ENCODE measurements at places on chromosomes 5 and 9. TPM values are rescaled to one million over a fixed set of nuclear protein-coding genes. Genes with fewer than 3 reads are reported as not detected.

- no peak for DNase-seq
These were observed 998 bp downstream of the SLC23A1 start for GRCh38 chr5:139381837-139382761.

DNA sequence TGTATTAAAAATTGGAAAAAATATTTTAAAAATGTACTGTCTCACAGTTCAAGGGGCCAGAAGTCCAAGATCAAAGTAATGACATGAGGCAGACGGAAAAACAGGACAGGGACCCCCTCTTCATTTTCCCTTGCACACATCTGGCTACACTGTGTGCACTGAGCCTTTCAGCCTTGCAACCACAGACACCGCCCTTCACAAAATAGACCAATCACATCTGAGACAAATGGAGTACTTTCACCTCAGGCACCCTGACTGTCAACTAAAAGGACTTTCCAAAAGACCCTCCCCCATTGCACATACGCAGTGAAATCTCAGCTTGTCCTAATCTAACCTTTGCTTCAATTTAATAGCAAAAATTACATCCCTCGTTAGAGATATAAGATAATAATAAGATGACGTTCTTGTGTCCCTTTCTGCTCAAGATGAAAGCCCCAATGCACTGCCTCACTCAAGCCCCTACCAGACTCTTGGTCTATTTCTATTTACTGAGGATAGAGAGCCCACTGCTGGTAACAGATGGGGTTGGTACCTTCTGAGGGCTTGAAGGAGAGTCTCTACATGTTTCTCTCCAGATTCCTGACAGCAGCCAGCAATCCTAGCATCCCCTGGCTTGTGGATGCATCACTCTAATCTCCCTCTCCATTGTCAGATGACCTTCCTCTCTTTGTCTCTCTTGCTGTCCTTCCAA lies 514.8 kb upstream of the ADAMTS16 start:
- no peak for DNase-seq

DNA sequence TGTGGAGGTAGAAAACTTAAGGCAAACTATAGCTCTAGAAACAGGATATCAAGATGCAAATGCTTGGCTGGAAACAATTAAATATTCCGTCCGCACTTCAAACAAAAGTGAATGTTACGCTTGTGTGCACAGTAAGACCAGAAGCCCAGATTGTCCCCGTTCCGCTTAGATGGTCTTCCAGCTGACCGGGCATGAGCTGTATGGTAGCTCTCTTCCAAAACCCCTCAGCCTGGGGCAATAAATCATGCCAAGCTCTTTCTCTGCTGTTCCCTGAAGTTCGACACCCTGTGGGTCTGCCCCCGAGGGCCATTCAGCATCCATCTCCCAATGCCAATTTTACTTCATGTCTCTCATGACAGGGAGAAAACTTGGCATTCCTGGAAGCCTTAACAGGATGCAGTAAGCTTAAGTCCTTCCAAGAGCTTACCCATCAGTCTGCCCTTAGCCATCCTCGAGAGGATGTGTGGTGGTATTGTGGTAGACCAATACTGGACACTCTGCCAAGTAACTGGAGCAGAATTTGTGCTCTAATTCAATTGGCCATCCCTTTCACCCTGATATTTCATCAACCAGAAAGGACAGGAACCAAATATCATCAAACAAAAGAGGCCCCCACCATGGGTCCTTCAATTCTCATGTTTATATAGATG lies 70.7 kb upstream of the RANBP6 start:
- DNase-seq, result no peak

GRCh38 chr9:37641331-37641730 lies 9.4 kb upstream of the FRMPD1 start:
- DNase-seq, result no peak

GRCh38 chr9:136364942-136365774 lies 1.6 kb upstream of the DNLZ start:
- DNase-seq, result no peak

The CCDC183 gene
- 1.9 TPM for polyA plus RNA-seq

DNA sequence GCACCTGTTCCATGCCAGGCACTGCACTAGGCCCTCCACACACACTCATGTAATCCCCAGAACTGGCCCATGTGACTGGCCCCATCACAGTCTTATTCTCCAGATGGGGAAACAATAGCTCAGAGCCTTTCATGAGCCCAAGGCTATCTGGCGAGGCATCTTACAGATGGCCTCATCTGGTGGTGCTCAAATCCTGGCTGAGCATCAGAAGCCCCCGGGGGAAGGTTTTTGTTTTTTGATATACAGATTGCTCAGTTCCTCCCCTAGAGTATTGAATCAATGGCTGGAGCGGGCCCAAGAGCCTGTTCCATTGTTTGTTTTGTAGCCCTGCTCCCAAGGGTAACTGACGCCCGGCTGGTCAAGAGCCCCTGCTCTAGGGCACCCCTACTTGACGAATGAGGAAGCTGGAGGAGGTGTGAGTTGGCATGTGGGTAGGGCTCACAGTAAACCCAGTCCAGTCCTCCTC lies 145.3 kb upstream of the RAPGEF1 start:
- no peak for DNase-seq

DNA sequence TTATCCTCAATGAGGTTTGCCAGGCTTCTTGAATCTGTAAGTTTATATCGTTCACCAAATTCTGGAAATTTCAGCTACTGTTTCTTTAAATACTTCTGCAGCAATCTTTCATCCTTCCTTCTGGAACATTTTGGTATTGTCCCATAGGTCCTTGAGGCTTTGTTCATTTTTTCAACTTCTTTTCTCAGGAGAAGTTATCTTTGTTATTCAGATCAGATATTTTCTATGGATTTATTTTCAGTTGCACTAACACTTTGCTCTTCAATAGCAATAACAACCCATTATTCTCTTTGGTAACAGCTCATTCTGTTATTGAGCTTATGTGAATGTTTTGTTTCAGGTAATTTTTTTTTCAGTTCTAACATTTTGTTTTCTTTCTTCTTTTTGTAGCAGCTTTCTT lies 13.5 kb downstream of the SNX2 start:
- DNase-seq, result no peak

- no peak for DNase-seq
These were observed 41.8 kb upstream of the TCF7 start for GRCh38 chr5:134072471-134073210.

DNA sequence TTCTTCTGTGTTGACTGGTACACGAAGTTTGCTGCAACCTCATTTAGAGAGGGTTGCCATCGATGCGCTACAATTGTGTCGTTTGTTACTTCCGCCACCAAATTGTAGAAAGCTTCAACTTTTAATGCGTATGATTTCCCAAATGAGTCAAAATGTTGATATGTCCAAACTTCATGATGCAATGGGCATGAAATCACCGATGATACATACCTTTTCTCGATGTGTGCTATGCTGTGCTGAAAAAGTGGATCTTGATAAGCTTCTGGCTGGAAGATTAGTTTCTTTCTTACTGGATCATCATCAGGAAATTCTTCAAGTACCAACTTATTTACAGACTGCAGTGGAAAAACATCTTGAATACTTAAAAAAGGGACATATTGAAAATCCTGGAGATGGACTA lies 65.7 kb downstream of the TMEM38B start:
- no peak for DNase-seq

DNA sequence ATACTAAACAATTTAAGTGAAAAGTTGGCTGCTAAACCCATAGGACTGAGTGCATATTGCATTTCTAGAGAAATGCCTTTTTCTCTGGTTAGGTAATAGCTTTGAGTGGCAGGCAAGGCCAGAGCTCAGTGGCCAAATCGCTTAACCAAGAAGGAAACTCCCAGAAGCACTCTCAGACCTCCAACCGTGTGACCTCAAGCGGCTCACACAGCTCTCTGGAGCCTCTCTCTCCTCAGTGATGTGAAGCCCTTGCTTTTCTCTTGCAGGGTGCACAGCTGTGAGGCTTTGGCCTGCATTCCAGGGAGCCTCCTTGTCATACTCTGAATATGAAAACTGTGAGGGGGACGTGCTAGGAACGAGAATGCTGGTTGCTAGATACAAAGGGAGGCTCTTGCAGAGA lies 106.7 kb downstream of the INSYN2B start:
- no peak for DNase-seq

GRCh38 chr5:103598997-103599566 lies 36.5 kb upstream of the NUDT12 start:
- DNase-seq, result no peak

GRCh38 chr5:26649000-26649399 lies 389.4 kb downstream of the CDH9 start:
- DNase-seq, result no peak

The ANKRD18B gene
- 0.06 TPM for polyA plus RNA-seq

DNA sequence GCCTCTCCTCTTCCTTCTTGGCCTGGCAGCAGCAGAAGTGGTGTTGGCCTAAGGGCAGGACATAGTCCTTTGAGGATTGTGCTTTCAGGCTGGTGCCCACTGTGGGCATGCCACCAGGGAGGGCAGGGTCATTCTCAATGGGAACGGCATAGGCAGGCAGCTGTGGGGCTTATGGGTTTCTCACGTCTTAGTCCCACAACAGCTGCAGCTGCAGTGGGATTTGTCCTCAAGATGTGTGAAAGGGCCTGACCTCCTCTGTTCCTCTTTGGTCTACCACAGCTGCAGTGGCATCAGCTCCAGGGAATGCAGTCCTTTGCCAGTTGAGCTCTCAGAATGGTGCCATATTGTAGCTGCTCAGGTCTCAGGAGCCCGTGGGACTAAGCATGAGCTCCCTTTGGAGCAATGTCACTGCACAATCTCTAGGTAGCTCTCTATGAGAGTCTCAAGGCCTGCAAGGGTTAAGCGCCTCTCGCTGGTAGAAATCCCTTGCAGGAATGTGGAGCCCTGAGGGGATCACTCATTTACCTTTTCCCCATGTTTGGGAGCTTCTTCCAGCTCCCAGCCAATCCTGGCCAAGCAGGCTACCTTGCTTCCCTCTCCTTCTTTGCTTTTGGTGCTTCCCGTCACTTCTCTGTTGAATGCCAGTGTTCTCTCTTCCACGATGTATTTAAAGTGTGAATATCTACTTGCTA lies 104.8 kb downstream of the GNA14 start:
- no peak for DNase-seq

DNA sequence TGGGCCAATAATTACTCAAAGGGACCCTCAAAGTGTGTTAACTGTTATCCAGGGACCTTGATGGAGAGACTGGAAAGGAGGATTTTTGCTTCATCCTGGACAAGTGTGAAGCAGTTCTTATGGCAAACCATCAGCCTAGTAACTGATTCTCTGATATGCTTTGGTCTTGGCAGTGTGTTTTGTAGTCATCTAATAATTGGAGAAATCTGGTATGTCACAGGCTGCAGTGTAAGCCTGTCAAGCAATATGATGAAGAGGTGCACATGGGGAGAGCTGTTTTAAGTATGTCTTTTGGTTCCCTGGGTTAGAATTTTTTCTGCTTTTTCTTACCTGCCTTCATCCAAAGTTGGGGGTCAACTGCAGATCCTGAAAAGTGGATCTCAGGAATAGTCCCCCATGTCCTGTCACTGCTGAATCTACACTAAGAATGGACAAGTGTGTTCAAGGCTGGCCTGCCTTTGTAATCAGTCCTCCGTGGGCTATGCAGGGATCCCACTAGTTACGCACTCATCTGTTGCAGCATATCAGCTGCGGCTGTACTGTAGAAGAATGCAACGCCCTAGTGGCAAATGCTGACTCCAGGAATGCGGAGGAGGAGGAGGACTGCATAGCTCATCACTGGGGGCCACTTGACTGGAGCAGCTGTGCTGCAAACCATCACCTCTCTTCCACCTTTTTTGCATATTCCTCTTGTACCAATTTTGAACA lies 1.9 kb downstream of the SPTAN1 start:
- DNase-seq, result no peak

The ZNF618 gene
- polyA plus RNA-seq, result 13.2 TPM

DNA sequence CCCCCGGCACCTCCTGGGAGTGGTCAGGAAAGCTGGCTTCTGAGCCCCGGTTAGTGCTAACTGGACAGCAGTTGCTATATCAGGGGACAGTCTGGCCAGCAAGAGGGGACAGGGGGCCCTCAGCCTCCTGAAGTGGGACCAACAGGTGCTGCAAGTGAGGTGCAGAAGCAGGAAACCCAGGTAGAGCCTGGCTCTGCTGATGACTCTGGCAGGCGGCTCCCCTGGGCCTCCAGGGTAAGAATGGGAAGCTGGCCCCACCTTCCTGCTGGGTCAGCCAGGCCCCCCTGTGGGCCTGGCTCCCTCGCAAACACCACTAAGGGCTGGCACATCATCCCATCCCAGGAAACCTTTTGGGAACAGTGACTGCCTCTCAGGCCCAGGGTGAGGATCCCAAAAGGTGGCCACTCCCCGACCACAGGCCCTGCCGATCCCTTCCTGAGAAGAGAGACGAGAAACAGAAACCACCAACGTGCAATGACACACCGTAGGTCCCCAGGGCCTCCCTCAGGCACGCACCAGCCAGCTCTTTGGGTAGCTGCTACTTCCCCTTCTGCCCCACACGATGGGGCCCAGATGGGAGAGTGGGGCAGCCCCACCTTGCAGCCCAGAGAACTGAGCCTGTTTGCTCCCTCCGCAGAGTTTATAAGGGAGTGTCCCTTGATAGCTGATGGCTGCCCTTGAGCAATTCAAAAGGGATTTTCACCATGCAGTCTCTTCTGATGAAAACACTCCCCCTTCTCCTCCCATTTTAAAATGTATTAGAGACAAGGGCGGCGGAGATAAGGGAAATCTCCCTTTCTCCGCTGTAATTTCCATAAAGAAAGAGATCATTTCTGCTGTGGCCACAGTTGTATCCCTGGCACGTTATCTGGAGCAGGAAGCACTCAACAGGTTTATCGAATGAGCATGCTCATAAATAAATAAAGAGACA lies 76.8 kb downstream of the STK10 start:
- DNase-seq, result no peak

DNA sequence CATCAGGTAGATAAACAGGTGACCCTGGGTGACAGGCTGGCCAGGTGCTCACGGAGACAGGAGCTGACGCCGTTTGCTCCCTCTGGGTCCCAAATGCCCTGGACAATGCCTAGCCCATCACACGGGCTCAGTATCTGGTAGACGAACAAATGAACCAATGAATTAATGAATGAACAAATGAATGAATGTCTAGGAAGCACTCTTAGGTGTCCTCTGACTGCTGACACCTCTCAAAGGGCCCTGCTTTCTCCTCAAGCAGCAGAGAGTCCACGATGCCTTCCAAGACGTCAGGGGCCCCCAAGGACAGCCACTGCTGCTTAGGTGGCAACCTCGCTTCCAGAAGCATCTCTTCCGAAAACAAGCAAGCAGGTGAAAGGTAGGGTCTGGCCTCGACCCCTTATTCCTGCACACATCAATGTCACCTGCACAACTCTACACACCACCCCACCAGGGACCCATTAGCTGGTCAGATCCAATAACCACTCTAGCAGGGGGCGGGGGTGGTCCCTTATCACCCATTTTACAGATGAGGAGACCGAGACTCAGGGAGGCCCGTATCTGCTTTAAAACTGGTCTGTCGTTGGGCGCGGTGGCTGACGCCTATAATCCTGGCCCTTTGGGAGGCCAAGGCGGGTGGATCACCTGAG lies 45.2 kb downstream of the VAV2 start:
- DNase-seq, result no peak

GRCh38 chr5:138064526-138064925 lies 19.3 kb upstream of the WNT8A start:
- DNase-seq, result no peak

GRCh38 chr9:5140151-5140550 lies 45.3 kb downstream of the INSL6 start:
- no peak for DNase-seq

GRCh38 chr9:38289866-38290245 lies 102.6 kb upstream of the ALDH1B1 start:
- no peak for DNase-seq
